Caco-2 (cell line): ENCODE measurements at places on chromosomes 7 and 10.
A peak's percentile ranks its signal among the peaks of the same experiment; 100 is the strongest.

GRCh38 chr7:144670218-144670617, 165.6 kb downstream of the TPK1 start:
- peak; percentile 11 for DNase-seq

GRCh38 chr10:72265508-72265907, 8.2 kb upstream of the DDIT4 start:
- no peak for DNase-seq

- no peak for DNase-seq
These were observed 204.9 kb downstream of the DOCK4 start for GRCh38 chr7:112001091-112001826.

DNA sequence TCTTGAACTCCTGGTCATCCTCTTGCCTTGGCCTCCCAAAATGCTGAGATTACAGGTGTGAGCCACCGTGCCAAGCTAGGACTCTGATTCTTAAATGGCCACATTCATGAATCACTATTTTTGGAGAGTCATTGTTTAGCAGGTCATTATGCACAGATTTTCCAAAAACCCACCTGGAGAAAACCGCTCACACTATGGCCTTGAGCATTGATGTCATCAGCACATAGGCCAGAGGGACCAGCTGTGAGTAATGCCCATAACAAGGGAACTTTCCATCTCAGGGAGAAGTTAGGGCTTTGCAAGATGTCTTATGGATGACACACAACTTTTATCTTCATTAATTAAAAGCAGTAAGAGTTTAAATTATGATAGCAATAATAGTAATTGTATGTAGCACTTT, 86.4 kb upstream of the KIF5B start:
- no peak for DNase-seq

- peak; percentile 25 for DNase-seq
These were observed 175.8 kb downstream of the TNS3 start for GRCh38 chr7:47405921-47406800.

DNA sequence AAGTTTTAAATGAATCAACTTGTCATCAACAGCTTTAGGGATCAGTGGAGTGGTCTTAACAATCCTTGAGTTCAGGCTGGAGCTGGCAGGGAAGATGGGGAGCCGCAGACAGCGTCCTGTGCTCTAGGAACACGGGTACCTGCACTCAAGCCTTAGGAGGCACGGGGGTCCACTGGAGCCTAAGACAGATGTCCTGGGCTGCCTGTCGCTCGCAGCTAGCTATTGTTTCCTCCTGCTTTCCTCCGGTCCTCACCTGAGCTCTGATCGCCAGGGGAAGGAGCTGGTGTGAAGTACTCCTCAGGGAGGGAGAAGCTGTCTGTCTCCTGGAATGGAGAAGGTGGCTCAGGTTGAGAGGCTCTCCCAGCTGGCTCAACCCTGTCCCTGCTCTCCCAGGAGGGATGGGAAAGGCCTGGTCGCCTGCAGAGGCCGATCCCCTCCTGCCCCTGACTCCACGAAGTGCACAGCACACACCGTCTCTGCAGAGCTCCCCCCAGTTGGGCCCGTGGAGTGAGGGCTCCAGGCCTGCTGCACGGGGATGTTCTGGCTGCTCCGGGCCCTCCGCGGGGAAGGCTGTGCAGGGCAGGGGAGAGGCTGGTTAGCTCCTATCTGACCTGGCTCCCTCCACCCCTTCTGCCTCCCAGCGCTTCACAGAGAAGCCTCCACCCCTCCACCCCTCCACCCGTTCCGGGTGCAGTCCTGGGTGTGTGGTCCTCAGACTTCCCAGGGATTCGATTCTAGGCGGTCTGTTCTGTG, 14.5 kb upstream of the PYROXD2 start:
- no peak for DNase-seq

GRCh38 chr7:13743226-13743625, 246.2 kb downstream of the ETV1 start:
- DNase-seq = no peak

GRCh38 chr7:102111061-102112041, 175.3 kb upstream of the SH2B2 start:
- DNase-seq = peak; percentile 13

- no peak for DNase-seq
These were observed 64.9 kb downstream of the IKZF1 start for GRCh38 chr7:50369143-50370026.

DNA sequence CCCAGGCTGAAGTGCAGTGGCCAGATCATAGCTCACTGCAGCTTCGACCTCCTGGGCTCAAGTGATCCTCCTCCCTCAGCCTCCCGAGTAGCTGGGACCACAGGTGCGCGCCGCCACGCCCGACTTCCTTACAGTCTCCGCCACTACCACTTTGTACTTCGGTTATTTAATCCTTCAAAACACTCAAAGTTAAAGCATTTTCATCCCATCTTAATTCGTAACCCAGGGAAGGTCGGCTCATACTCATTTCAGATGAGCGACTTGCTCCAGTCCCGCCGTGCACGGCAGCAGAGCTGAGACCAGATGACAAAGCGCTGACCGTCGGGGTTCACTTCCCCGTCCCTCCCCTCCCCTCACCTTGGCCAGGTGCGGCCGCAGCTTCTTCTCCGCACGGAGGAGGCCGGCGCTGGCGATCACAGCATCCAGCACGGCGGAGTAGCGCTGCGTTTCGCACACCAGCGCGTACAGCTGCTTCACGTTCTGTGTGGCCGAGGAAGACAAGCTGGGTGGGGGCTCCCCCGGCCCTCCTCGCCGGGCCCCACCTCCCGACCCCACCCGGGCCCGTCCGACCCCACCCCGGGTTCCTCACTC, 457 bp downstream of the NSUN5 start:
- peak; percentile 42 for DNase-seq

- no peak for DNase-seq
These were observed 682.0 kb upstream of the FOXK1 start for GRCh38 chr7:4000139-4000538.

GRCh38 chr10:124878457-124878739, 63.5 kb upstream of the ZRANB1 start:
- DNase-seq = no peak

DNA sequence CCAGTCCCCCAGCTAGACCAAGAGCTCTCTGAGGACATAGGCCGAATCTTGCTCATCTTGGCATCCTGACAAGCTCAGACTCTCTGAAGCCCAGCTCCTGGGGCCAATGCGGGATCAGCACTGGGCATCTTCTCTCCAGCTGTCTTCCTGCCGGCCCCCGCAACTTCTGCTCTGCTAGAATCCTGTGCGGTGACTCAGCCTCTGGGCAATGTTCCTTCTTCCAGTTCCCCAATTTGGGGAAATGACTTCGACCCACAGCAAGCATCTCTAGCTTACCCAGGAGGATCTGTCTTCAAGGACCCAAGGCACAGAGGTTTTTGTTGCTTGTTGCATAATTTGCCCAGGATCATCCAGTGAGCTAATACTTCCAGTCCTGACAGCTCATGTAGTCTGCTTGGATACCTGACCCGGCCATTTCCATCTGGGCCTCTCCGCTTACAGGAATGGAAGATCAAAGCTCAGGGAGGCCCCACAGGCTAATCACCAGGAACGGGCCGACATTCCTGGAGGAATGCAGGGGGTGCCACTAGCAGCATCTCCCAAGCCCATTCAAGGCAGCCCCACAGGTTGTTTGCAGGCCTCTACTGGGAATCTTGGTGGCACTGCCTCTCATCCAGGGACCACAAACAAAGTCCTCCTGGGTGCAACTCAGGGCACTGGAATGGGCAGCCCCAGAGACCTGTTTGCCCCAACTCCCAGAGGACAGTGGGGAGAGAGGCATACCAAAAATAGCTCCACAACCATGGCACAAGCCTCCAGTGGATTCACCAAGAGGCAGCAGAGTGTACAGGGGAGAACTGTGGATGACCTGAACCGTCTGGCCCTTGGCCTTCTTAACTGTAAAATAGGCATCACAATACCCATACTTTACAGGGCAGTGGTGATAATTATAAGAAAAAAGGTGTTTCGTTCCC, 151.9 kb downstream of the NEURL1 start:
- peak; percentile 66 for DNase-seq

DNA sequence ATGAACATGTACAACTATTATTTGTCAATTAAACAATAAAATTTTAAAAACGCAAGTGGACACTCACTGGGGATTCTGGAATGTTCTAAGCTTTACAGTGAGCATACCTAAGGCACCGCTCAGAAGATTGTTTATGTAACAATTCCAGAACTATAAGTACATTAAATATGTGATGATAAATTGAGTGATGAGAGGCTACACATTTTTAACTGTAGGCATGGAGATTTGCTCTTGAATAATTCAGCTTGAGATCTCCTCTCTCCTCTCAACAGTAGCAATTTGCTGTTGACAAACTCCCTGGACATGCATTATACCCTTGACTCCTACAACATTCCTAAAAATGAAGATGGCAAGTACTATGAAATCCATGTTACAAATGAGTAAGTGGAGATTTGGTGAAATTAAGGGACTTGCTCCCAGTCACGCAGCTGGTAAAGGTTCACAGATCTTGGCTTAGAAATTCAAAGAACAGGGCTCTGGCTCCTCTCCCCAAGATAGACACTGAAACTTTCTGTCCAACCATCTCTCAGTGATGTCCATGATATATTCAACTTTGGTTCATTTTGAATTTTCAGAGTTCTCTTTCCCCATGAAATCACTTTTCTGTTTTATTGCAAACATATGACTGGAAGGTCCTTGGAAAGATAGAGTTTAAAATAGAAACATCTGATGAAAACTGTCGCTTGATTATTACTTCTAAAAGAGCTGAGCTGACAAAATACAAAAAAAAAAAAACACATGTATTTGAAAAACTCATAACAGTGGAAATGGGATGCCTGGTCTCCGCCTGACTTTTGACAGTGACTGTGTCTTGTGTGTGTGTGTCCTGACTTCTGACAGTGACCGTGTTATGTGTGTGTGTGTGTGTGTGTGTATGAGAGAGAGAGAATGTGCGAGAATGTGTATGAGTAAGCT, 488.3 kb downstream of the TNS3 start:
- DNase-seq = no peak

GRCh38 chr7:99461221-99461620, 4.7 kb downstream of the ATP5MF start:
- no peak for DNase-seq

- DNase-seq = no peak
These were observed 2.0 kb downstream of the REPIN1 start for GRCh38 chr7:150370612-150371071.

DNA sequence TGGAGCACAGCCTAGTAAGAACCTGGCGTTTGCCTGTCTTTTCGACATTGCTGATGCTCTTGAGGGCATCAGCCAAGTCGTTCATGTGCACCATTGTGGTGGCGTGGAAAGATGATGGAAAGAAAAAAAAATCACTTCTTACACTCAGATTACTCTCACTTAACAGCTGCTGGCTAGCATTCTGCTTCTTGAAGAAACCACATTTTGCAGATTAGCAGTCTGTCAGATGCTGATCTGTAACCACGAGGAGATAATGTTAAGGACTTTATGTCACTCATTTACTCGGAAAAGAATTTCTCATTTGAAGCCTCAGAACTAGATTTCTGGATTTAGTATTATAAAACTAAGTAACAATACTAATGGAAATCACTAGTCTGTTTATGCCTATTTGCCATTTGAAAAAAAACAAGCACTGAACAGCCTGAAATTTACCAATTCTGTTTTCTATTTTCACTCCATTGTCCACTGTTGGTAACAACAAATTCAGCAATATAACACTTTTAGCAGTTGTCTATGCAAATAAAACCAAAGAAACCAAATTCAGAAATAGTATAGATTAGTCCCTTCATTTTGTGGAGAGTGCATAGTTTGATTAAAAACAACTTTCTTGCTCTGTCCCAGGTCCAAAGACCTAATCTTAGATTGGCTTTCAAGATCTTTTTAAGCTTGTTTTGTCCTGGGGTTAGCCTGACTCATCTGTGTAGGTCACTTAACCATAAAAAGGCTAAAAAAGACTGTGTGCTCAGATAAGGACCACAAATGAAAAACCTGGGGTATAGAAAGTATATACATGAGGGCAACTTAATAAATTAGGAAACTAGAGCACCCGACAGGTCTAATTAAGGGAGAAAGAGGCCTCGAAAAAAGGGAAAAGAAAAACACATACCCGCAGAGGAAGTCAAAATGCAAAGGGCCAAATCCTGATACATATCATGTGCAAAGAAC, 67.5 kb downstream of the NT5C2 start:
- DNase-seq = no peak

GRCh38 chr10:99370993-99371392, 41.8 kb downstream of the CNNM1 start:
- peak; percentile 61 for DNase-seq

DNA sequence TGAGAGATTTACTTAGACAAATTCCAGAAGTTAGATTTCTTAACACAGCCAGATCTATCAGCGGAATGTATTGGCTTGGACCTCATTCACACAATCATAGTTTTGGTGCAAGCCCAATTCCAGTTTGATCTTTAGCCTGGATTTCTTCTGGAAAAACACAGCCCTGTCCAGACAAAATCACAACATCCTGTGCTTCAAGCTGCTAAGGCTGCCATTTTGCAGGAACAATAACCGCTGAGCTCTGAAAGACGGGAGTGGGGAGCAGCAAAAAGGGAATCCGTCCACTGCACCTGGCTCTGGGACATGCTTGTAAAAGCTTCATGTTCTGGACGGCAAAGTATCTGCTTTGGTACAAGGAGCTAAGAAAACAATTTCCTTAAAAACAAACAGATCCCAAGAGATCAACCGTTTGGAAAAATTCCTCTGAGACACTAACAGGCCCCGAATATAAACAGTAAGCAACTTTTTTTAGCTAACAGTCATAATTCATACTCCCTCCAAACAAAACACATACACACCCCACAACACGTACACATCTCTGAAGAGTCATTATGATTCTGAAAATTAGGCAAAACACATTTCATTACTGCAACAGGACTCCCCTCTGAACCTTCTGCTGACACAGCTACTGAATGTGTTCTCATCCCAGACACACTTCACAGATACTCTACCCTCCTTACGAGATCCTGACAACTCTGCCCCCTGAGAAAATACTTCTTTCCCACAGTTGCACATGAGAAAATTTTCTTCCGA, 32.4 kb downstream of the ITIH5 start:
- no peak for DNase-seq

GRCh38 chr7:129875745-129876411, 76.9 kb downstream of the UBE2H start:
- DNase-seq = no peak

DNA sequence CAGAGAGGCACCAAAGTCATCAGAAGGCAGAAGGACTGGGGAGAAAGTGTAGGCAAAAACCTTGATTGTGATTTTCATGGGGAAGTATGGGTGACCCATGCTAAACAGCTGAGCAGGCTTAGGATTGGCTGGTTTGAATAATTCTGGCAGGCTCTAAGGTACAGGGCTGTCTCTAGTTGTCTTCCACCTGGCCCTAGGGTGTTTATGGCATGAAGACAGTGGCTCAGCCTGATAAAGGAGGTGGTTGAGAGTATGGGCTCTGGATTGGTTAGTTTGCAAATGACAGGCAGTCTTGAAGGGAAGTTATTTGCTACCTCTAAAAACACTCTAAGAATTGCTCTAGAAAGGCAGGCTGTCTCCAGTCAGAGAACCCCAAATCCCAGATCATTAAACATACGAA, 100.3 kb downstream of the STRA8 start:
- no peak for DNase-seq

- DNase-seq = peak; percentile 61
These were observed 16.8 kb upstream of the DLG5 start for GRCh38 chr10:77943121-77943901.

DNA sequence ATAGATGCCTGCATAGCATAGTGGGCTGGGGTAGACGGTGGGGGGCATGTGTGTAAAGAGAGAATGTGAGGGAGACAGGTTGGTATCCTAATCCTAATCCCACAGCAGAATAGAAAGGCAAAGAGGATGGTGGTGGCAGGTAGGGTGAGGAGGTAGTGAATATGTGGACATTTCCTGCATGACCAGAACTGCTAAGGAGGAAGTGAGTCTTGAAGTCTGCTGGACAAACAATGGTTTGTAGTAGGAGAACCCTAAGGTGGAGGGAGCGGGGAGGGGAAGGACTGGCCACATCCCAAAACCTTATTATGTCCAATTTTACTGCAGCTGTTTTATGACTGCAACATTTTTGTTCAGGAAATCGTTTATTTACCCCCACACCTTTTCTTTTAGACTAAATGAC, 279.7 kb downstream of the AUTS2 start:
- DNase-seq = no peak
